CD4-positive, alpha-beta T cell treated with Interleukin-17A for 4 hours (primary cell): ENCODE measurements at places on chromosomes 3 and 15.
A peak's percentile ranks its signal among the peaks of the same experiment; 100 is the strongest.

GRCh38 chr3:34947834-34948233 is 691.5 kb upstream of the ARPP21 start:
- DNase-seq = no peak

GRCh38 chr3:119508172-119508845 is 10.0 kb downstream of the TIMMDC1 start:
- no peak for DNase-seq

GRCh38 chr3:122409446-122409845 is 6.4 kb downstream of the WDR5B start:
- DNase-seq = no peak

DNA sequence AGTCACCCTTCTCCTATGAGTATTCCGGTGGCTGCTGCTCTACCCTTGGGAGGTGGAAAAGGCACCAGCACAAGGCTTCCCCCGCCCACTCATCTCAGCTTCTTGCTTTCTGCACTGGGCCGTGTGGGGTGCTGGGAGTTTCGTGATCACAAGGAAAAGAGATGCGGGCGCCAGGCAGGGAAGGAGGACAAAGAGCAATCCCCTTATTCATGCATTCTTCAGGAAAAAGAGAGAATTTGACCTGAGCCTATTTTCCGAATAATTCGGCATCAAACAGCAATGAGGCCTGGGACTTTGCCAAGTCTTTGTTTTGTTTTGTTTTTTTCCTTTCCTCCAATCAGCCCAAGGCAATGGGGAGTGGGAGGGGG is 102.2 kb upstream of the LPP start:
- DNase-seq = no peak

DNA sequence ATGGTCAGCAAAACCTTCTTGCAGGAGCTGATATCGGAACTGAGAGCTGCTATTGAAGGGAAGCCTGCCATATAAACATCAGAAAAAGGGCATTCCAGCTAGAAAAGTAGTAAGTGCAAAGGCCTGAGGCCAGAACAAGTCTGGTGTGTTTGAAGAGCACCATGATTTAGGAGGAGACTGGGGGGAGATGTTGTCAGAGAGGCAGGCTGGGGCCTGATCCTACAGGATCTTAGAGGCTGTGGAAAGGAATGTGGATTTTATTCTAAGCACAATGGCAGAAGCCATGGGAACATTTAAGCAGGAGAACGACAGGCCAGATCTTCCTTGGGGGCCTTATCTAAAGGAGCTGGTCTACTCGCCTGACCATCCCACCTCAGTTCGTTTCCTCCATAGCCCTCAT is 5.1 kb upstream of the MUC13 start:
- no peak for DNase-seq

GRCh38 chr3:71035314-71035713 is 548.2 kb downstream of the FOXP1 start:
- DNase-seq = no peak

DNA sequence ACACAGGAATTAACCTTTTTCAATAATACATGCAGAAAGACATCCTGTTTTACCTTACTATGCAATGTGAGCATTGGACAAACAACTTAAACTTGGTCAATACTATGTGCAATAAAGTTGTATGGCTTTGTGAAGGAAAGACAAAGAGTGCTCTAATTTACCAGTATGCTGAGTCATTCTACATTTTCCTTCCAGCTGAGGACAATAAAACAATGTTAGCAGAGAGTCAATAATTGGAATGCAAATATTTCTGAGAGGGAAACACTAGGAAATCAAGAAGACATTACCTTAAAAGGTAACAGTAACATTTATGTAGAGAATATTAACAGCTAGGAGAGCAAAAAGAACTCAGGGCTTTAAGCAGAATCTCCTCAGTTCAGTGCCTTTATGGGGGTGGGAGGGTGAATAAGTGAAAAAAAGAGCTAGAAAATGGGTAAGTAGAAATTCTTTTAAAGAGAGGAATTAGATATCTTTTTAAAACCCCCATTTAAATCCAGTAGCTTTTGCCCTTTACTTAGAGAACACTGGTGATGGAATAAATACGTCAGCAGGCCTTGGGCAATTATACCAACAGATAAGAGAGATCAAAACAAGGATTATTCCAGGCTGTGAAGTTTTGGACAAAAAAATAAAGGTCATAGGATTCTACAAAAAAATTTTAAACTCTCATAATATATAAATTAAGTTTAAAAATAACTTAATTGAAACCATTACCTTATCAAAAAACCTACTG is 11.6 kb upstream of the HGD start:
- no peak for DNase-seq

- DNase-seq = no peak
These were observed 40.7 kb downstream of the C2CD4B start for GRCh38 chr15:62124176-62124972.

DNA sequence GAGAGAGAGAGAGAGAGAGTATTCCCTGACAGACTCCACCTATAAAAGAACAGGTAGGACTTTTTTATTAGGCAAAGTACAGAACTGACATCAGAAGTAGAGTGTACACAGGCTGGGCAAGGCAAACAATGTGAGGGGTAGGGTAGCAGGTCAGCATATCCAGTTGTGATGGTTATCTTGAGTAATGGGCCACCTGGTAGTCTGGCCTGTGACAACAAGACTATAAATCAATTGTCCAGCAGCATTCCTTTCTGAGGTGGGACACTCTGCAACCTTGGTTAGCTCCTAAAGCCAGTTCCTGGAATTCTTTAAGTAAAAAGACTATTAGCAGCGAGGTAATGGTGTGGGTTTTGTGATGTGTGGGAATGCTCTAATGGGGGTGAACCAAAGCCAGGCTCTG is 14.9 kb upstream of the TMCC1 start:
- DNase-seq = no peak

GRCh38 chr3:113263778-113264177 is 52.4 kb downstream of the BOC start:
- DNase-seq = no peak

DNA sequence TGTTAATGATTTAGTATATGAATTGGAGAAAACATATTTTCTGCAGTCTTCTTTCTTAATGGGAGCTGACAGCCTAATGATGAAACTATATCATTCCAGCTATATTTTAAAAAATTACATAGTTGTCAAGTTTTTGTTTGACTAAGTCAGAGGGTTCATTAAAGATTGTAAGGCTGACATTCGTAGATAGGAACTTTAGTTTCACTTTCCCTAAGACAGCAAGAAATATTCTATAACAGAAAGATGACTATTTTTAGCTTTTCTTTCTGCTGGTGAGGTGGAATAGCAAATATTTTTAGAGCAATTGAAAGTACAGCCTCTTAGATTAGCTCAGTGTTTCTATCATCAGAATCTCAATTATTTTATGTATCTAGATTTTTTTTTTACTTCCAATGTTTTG is 60.2 kb downstream of the PIAS1 start:
- no peak for DNase-seq

DNA sequence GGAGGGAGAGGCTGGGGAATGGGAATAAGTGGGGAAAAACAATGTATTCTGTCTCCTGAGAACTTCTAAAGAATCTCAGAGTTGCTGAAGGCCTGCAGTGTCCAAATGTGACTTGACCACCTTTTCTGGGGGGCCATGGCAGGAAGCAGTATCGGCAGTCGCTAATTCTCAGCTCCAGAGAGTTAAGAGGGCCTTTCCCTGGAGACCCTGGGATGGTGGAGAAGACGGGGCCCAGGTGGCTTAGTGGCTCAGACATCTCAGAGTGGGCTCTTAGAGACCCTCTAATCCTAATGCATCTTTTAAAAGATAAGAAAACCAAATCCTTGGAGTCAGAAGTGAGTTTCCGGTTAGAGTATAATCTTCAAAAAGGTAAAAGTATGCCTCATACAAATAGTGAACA is 15.1 kb downstream of the RTP4 start:
- DNase-seq = no peak

DNA sequence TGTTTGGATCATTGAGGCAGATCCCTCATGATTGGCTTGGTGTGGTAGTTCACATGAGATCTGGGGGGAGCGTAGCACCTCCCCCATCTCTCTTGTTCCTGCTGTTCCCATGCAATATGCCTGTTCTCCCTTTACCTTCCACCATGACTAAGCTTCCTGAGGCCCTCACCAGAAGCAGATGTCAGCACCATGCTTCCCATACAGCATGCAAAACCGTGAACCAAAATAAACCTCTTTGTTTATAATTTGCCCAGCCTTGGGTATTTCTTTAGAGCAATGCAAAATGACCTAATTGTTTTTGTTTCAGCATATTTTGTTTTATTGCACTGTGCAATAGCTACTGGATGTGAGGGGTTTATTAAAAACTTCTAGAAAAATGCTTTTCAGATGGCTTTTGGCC is 56.6 kb upstream of the CHST2 start:
- DNase-seq = no peak

DNA sequence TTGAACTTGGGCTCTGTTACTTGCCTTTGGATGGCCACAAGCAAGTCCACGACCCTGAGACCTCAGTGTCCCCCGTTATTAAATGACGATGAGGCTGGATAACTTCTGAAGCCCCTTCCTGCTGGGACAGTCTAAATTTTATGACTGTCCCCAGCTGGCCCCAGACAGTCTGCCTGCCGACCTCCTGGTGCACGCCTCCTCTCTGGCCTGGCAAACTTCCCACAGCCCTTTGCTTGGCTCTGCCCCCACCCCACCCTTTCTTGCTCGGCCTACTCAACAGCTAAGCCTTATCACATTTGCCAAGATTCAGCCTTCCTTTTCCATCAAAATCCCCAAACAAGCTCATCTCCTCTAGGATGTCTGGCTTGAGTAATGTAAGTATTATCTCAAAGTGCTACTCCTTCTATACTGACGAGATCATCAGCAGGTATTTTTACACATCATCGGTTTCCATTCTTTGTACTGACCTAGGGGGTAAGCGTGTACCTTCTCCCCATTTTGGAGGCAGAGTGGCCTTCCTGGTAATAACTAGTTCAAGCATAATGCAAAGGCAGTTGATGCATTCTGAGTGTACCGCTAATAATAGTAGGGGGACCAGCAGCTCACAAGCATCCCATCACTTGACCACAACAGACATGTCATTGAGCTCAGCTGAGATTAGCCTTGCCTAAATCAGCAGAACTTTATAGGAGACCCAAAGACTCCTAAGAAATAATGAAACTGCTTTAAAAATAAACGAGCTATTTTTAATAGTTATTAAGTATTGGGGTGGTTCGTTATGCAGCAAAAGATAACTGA is 120.8 kb upstream of the HACD2 start:
- DNase-seq = no peak

DNA sequence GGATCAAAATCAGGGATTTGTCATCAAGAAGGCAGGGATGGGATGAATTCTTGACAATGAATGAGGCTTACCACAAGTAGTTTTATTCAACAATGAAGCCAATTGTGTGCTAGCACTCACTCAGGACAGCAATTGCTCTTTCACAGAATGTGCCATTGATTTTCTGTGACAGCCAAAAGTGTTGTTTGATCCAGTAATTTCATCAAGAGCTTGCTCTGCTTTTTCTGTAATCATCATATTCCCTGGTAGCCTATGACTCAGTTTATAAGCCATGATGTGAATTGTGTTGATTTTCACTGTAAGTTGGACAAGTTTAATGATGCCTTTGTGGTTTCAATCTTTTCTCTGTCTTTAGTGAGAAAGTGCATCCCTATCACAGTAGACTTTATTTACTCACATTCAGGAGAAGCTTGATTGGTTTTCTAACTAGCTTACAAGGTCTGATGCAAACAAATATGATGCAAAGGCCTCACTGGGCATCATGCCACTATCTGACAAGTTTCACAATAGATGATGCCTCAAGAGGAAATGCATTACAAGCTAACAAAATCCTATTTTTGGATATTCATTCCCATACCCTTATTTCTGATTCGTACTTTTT is 13.6 kb upstream of the CSRNP1 start:
- DNase-seq = no peak

- DNase-seq = no peak
These were observed 18.7 kb upstream of the EOMES start for GRCh38 chr3:27740854-27741253.

DNA sequence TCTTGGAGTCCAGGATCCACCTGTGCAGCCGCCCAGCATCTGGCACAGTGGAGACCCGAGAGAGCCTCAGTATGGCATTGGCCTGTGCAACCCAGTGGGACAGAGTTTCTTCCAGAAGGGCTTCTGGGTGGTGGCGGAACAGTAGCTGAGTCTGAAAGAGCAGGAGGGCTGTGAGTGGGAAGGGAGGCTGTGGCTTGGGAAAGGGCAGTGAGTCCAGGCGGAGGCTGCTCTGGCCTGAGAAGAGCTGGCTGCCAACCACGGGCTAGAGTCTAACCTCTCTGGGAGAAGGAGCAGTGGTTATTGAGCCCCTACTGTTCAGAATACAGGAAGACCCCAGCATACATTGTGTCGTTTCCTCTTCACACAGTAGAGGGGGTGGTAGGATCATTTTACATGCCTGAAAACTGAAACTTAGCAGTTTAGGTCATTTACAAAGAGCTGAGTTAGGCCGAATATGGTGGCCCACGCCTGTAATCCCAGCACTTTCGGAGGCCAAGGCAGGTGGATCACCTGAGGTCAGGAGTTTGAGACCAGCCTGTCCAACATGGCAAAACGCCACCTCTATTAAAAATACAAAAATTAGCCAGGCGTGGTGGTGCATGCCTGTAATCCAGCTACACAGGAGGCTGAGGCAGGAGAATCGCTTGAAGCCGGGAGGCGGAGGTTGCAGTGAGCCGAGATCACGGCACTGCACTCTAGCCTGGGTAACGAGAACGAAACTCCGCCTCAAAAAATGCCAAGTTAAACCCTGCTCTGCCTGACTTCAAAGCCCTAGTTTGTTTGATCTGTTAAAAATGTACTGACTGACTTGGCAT is 3.2 kb downstream of the AEN start:
- DNase-seq = peak; percentile 52

DNA sequence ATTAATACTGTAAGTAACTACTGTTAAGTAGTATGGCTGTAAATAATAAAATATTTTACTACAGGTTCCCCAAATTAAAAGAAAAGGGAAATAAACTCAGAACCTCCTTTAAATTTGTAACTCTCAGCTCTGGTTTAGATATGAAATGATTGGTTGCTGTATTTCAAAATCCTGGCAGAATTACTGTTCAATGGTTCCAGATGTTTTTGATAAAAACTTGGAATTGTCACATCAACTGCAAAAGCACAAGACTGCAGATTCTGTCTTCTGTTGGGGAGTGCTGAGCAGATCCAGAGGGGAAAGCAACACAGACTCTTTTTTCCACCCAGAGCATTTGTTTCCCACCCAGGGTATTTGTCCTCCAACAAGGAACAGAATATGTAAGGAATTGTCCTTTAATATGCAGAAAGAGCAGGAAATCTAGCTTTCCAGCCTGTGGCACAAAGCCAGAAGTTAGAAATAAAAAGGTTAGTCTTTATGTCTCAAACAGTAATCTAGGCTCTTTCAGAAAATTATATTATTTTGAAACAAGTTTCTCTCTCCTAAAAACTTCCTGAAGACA is 178.1 kb downstream of the KLHL25 start:
- DNase-seq = no peak
